ENCODE measurements at places on chromosomes 2 and 18.
A peak's percentile ranks its signal among the peaks of the same experiment; 100 is the strongest.

GRCh38 chr2:215527736-215528135, 91.9 kb upstream of the FN1 start:
- DNase-seq: no peak

DNA sequence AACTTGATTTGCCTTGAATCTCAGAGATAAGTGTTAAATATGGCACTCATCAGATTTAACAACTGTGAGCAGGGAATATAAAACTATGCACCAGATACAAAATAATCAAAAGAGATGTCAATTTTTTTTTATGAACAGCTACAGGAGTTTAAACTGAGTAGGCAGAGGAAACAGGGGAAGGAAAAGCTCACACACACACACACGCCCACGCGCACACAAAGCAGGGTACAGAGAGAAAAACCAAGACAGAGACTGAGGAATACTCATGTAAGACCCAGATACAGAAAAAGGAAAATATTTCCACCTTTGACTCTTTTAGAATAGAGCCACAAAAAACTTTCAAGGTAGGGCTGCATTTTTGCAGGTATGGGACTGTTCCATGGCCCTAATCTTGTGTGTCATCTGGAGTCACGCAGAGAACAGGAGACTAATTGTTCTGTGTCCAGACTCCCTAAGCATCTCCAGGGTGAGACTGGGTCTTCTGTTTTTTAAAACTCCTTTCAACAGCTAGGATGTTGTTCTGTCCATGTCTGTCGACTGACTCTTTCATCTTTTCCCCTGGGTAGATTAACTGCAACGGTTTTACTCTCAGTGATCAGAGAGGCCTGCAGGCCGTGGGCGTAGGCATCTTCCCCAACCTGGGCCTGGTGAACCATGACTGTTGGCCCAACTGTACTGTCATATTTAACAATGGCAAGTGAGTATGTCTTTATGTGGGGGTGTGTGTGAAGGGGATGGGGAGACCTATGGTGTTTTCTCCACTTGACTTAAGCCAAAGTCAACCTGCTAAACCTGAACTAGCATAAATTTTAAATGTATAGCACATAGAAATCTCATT, 23.0 kb downstream of the SMYD1 start:
- DNase-seq: peak; percentile 1

DNA sequence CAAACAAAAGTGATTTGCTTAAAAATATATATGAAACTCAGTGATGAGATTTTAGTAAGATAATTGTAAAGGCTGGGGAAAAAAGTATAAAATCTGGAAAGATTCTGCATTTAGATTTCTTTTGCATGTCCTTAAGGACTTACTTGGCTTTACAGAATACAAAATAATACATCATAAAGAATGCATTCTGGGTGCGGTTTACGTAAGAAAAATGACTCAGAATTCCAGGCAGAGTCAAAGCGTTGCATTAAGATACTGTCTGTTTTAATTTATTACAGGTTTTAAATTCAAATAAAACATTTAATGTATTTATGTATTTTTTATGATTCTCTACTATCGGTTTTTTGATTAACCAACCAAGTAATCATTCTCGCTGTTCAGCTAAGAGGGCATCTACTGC, 178.0 kb downstream of the SH3BP4 start:
- DNase-seq: no peak

DNA sequence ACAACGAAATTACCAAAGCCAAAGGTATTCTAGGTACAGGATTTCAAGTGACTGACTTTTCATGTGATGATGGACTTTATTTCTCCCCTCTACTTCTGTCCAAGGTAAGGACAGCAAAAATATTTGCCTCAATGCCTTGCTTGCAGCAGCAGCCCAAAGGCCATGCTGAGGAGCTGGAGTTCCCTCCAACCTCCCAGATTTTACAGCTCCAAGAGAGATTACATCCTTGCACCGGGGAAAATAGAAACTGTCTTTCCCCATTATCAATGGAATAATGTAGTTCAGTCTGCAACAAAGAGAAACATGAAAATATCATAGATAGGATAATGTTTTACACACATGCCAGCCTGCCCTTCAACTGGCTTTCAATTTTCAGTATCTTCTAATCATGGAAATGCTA, 13.5 kb downstream of the HSPD1 start:
- no peak for DNase-seq

DNA sequence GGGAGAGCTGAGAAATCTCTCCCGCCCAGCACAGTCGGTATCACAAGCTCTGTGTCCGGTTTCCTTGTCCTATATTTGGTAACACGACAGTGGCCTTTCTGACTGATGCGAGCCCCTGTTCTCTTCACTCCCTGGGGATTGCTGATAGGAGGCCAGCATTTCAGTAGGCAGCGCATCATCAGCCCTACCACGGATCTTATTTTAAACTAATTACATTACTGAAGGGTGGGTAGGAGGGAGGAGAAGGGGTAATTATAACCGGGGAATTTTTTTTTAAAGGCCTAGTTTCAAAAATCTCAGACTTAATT, 125.6 kb upstream of the LGALSL start:
- no peak for DNase-seq

GRCh38 chr18:45066210-45066609, 385.5 kb downstream of the SETBP1 start:
- DNase-seq: no peak

All from stimulated activated CD8-positive, alpha-beta memory T cell treated with anti-CD3 and anti-CD28 coated beads, Interleukin-15, amount 100 ng/mL, for 24 hours (primary cell).